ENCODE measurements at places on chromosomes 12 and 14.

GRCh38 chr12:93029091-93029490 lies 100.0 kb upstream of the EEA1 start:
- DNase-seq, result no peak

DNA sequence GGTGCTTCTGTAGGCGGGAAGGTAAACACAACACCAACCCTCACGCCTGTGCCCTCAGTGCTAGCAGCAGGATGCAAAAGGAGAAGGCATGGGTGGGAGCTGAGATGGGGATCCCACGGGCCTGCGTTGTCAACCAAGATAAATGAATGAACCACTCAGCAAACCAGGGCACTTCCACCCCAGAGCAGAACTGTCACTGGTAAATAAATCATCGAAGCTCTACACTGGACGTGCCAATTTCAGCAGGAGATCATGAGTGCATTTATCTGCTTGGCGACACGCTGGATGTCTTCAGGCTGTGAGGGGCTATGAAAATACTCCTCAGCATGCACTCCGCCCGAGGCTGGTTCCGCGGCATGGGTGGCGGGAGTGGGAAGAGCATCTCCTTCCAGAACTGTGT lies 33.2 kb downstream of the HSPB8 start:
- DNase-seq, result no peak

GRCh38 chr12:92158796-92159439 lies 13.3 kb upstream of the BTG1 start:
- no peak for DNase-seq

GRCh38 chr14:83047059-83047830 lies 1513.6 kb upstream of the SEL1L start:
- no peak for DNase-seq

DNA sequence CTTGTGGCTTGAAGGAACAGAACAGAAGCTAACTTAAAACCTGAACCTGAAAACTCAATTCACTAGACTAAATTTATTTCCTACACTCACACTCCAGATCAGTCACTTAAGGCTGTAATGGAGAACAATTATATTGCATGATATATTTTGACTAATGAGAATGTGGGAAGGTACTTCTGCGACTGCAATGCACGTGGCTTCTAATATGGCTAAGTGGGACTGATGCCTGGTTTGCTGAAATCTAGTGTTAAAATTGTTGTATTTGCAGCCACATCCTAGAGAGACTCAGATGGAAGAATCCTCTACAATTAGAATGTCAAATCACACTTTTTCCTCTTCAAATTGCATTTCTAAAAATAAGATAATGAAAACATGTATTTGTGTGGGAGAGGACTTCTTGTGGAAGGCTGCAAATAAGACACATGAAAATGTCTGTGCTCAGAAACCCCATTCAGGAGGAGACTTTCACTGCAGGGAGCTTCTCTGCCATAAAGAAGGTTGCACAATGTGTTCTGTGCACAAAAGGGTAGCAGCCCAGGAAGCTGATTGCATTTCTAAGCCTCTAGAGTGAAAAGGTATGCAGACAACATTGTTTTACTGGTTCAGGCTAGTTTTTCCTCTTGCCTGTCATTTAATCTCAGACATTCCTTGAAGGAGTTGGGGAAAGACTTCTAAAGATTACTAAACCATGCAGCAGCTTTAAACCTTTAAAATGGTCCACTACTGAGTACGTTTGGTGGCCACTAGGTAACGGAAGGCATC lies 224.3 kb downstream of the NEDD1 start:
- DNase-seq, result no peak

- no peak for DNase-seq
Measured at GRCh38 chr12:4579305-4580102, 17.5 kb downstream of the DYRK4 start.

- no peak for DNase-seq
Measured at GRCh38 chr14:24873551-24873950, 176.4 kb downstream of the STXBP6 start.

DNA sequence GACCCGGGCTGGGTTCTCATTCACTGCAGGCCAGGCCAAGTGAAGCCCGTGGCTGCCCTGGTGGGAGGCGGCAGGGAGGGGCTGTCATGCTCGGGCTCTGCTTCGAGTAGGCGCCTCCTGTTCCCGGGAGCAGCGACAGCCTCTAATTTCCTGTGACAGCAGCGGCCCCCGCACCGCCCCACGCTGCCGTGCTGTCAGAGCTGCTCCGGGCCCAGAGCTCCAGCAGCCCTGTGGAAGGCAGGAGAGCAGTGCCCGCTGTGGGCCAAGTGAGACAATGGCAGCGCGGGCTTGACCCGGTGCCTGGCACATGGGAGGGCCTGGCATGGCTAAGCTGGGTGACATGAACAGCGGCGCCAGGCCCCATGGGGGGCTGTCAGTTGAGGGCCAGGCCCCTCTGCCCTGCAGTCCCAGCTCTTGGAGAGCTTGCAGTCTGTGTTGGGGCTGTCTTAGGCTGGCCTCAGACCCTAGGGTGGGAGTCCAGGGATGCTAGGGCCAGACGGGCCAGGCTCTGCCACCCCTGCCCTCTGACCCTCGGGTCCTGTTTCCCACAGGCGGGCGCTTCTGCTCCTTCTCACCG lies 5.1 kb downstream of the TRMT61A start:
- no peak for DNase-seq

DNA sequence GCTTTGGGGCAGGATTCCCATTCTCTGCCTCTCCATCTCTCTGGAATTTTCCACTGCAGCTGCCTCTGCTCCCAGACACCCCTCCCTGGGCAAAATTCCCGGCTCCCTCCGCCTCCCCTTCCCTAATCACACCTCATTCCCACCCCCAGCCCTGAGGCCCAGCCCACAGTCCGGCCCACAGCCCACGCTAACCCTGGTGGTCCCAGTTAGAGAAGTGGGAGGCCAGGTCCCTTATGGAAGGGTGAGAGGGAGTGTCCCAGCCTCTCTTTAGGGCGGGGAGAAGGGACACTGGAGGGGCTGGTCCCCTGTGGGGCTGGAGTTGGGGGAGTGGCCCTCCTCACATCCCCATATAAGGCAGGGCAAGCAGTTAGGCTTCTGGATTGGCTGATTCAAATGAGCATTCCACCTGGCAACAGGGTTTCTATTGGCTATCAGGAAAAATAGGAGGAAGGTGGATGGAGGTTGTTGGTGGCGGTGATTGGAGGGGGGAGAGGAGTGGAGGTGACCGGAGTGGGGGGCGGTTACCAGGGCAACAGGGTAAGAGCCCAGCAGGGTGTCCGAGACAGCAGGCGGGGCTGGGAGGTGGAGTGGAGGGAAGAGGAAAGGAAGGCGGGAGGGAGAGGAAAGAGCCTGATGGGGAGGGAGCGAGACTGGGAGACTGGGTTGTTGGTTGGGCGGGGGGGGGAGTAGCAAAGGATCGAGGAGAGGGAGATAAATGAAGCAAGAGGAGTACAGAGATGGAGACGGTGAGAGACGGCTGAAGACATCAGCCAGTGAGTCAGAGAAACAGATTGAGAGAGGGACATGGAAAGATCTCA lies 1.9 kb upstream of the PTMS start:
- DNase-seq, result peak; percentile 100

DNA sequence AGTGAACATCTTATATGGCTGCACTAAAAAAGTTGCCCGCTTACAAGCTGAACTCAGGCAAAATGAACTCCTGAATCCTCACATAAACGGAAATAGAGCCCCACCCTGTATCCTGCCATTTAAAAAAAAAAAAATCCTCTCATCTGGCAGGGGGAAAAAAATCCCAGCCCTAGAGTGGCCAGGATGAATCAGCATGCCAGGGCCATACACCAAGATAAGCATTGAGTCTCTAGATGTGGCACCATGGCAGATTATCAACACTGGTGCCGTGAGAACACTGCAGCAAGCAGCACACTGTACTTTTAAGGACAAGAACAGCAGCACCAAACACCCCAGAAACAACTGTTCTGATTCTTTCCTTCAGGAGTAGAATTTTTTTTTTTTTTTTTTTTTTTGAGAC lies 65.5 kb downstream of the RASSF3 start:
- DNase-seq, result no peak

- no peak for DNase-seq
Measured at GRCh38 chr14:82385048-82385447, 851.4 kb upstream of the SEL1L start.

- no peak for DNase-seq
Measured at GRCh38 chr14:63713764-63714163, 14.1 kb downstream of the SGPP1 start.

GRCh38 chr14:100304825-100305323 lies 1.4 kb downstream of the SLC25A29 start:
- DNase-seq, result no peak

DNA sequence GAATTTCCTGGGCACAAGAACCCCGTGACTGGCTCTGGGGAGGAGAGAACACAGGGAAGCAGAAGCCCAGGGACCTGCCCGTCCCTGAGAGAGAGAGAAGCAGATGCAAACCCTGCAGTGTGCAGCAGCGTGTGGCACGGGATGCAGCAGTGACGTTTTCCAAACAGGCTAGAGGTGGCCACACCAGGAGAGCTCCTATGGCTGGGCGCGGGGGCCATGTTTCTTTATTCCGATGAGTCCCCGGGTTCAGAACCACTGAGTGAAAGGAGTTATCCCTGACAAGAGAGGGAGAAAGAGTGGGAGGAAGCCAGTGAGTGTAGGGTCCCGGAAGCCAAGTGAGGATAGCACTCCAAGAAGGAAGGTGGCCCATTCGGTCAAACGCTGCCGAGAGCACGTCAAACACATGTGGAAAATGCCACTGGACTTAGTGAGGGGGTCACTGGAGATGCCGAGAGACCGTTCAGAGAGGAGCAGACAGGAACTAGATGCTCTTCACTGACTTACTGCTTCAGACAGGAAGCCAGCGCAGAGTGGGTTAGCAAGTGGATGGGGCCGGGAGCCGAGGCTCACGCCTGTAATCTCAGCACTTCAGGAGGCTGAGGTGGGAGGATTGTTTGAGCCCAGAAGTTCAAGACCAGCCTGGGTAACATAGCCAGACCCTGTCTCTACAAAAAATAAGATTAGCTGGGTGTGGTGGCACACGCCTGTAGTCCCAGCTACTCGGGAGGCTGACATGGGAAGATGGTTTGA lies 123.0 kb downstream of the BCL11B start:
- no peak for DNase-seq

GRCh38 chr12:124852329-124852831 lies 11.3 kb downstream of the SCARB1 start:
- no peak for DNase-seq

DNA sequence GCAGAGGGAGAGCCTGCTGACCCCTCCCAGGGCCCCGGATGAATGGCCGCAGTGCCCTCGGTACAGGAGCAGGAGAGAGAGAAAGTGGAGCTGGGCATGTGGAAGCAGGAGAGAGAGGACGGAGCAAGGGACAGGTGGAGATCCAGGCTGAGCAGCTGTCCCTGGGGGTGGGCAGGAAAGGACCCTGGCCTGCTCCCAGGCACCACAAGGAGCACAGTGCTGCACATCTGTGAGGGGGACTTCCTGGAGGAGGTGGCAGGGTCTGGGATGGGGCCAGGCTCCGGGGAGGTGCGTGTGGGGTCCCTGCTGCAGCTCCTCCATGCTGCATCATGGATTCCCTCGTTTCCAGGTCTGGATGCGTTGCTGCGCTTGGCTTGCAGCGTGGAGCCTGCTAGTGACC lies 13.0 kb upstream of the DLK1 start:
- no peak for DNase-seq

DNA sequence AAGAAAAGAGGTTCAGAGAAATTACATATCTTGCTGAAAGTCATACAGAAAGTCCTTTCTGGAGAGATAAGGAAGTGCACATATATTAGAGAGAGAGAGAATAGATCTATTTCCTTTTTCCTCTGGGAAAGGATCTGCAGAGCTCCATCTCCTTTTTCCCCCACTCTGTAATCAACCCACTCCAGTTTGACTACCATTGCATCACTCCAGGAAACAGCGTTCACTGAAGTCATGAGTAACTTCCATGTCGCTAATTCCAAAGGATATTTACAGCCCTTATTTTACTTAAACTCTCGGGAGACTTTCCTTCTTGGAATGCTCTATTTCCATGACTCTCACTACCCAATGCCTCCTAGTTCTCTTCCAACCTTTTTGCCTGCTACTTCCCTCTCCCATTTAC lies 72.5 kb upstream of the PARP11 start:
- DNase-seq, result no peak

DNA sequence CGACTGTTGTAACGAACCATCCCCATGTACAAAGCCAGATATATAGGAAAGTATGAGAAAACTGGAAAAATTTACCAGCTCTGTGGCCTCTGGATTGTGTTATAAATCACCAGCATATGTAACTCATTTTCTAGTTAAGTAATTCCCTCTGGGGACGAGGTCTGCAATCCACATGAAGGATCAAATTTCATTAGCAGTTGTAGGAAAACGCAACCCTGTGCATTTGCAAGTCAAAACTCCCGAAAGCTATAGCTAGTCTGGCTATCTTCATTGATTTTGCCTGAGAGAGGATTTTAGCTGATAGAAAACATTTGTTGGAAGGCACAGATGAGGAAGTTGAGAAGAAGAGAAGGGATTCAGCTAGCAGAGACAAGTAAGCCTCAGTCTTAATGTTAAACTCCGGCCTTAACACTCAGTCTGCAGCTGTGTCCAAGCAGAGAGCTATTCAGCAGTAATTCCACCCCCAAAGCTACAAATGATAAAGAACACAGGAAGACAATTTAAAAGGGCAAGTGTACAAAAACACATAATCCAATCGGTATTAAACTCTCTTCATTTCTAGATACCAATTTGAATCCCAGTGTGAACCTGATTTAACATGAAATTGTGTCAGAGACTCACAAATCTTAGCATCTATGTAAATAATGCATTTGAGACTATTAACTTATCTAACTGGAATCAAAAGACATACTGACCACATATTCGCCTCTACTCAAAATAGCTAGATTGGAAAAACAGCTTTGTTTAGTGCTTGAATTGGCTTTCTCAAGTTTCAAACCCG lies 54.2 kb upstream of the CERS5 start:
- DNase-seq, result peak; percentile 96

GRCh38 chr14:57847096-57847495 lies 18.8 kb downstream of the SLC35F4 start:
- peak; percentile 74 for DNase-seq

DNA sequence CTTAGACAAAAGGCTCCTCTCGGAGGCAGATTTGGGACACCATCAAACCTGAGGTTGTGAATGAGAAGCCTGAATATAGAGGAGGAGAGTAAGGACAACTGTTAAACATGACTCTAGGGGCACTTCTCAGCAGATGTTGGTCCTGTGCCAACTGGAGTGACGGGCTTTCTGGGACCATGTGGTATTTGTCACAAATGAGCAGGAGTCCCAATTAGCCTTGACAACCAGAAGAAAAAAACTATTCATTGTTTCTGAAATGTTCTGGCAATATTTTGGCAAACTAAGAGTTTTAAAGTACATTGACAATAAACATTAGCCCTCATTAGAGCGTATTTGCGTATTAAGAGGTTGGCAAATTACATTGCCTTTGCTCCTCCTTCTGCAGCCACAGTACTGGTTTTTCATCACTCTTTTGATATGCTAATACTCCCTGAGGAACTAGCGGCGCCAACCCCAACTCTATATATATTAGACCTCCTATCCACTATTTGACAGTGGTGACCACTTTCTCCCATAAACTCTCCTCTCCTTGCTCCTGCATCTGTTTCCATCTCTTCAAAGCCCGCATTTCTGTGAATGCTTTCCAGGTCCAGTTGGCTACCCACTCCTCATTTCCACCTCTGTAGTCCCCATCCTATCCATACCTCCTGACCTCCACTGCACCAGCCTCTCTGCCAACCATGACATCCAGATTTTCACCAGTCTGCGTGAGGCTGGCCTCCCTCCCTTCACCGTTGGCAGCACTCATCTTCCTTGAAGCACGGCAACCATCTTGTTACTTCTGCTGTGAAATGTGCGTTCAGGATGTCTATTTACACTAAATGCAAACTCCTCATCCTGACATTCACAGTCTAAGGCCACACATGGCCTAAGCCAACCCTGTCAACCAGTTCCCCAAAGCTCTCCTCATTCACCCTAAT lies 100.7 kb downstream of the ZFC3H1 start:
- no peak for DNase-seq

GRCh38 chr12:130761537-130762318 lies 45.6 kb upstream of the RIMBP2 start:
- no peak for DNase-seq
